ENCODE measurements at places on chromosomes 13 and 19.

- no peak for DNase-seq
Measured at GRCh38 chr19:34454091-34454490, 25.9 kb downstream of the UBA2 start.

DNA sequence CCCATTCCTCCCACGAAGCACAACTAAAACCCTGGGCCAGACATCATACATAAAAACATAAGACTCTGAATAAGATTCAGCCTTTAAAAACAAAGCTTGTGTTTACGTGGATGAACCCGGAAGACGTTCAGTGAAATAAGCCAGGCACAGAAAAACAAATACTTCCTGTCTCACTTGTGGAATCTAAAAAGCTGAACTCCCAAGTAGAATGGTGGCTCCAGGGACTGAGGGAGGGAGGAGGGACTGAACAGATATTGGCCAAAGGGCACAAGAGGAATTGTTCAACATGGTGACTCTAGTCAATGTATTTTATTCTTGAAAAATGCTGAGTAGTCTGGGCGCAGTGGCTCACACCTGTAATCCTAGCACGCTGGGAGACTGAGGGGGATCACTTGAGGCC is 35.7 kb upstream of the TPM4 start:
- no peak for DNase-seq

GRCh38 chr13:18943273-18943672 is 238.4 kb downstream of the TUBA3C start:
- DNase-seq, result no peak

- DNase-seq, result no peak
Measured at GRCh38 chr13:45799451-45799850, 52.1 kb downstream of the SIAH3 start.

GRCh38 chr13:112213467-112214255 is 146.7 kb downstream of the SOX1 start:
- no peak for DNase-seq

DNA sequence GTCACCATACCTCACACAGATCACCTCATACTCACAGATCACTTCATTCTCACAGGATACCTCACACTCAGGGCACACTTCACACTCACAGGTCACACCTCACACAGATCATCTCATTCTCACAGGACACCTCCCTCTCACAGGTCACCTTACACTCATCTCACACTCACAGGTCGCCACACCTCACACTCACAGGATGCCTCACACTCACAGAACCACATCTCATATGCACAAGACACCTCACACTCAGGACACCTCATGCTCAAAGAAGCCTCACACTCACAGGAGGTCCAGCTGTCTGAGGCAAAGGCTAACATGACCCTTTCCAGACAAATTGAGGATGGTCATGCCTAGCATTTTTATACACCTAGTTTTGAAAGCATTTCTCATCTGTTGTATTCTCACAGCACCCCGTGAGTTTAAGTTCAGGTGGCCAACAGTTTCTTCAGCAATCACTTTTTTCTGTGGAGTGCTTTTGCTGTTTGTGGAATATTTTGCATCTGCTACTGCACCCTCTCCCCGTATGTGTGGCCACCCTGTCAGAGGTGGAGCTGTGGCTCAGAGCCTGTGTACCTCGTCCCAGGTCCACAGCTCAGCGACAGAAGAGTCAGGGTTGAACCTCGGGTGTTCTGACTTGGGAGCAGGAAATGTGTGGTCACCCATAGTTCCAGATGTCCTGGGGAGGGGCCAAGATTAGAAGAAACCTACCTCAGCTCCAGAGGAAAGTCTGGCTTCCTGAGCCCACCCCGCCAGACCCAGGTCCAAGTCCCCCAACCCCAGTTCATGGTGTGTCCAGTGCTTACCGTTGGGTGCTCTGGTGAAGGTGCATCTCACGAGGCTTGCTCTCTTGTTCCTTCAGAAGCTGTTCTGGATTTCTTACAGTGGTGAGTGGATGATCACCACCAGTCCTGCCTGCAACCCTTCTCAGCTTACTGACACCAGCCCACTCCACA is 7.6 kb downstream of the F7 start:
- no peak for DNase-seq

- no peak for DNase-seq
Measured at GRCh38 chr13:37667702-37668101, 69.1 kb upstream of the POSTN start.

DNA sequence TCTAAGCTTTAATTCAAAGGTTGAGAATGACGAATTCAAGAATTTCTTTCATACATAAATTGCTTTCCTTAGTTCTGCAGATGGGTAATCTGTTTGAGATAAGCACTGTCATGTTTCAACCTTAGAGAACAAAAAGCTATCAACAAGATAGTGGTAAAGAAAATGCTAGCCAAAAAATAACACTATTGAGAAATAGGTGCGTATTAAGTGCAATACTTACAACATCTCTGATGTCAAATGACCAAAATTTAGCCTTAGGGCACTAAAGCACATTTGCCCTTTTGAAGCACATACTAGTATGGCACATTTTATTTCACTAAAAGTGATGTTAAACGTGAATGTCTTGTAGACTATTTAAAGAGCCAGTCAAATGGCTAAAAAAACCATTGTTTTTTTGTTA is 4.9 kb downstream of the KBTBD6 start:
- DNase-seq, result no peak

- DNase-seq, result no peak
Measured at GRCh38 chr13:97999653-98000052, 46.2 kb downstream of the IPO5 start.

GRCh38 chr19:517721-518597 is 10.7 kb downstream of the TPGS1 start:
- DNase-seq, result no peak

All from stimulated activated CD8-positive, alpha-beta memory T cell treated with anti-CD3 and anti-CD28 coated beads, Interleukin-7, amount 100 ng/mL, for 1 hour (primary cell).